ENCODE measurements at places on chromosomes 5 and 9. TPM values are rescaled to one million over a fixed set of nuclear protein-coding genes. Genes with fewer than 3 reads are reported as not detected.
A peak's percentile ranks its signal among the peaks of the same experiment; 100 is the strongest.

- DNase-seq = no peak
Observed at GRCh38 chr9:22354699-22355384, 91.8 kb upstream of the DMRTA1 start.

DNA sequence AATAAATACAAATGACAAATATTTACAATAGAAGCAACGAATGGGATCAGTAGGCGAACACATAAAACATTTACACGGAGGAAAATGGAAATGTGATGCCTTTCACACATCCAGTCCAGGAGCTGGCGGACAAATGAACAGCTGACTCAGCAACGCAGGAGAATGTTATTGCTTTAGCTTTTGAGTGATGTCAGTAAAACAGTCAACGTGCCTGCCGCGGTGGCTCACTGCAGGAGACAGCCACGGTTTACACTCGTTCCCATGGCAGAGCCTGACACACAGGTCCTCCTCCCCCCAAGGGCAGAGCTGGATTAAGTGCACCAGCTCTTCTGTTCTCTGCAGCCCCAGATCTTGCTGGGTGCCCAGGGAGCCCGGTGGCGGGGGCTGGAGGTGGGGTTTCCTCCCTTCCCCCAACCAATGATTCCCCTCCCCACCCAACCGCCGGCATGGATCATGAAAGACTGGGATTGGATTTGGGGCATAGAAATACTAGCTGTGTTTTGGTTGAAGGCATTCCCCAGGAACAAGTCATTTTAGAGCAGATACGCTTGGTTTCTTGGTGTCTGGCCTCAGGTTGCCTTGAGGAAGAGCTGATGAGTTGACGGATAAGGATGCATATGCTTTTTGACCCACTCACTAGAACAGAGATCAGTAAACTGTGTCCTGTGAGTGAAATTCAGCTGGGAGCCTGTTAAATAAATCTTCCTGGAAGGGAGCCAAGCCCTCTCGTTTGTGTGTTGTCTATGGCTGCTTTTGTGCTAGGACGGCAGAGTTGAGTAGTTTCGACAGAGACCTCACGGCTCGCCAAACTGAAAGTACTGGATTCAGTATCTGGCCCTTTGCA lies 12.5 kb downstream of the STC2 start:
- DNase-seq = no peak

GRCh38 chr5:137218471-137218870 lies 280.7 kb downstream of the SPOCK1 start:
- DNase-seq = no peak

GRCh38 chr5:156758011-156758791 lies 91.9 kb upstream of the PPP1R2B start:
- no peak for DNase-seq

DNA sequence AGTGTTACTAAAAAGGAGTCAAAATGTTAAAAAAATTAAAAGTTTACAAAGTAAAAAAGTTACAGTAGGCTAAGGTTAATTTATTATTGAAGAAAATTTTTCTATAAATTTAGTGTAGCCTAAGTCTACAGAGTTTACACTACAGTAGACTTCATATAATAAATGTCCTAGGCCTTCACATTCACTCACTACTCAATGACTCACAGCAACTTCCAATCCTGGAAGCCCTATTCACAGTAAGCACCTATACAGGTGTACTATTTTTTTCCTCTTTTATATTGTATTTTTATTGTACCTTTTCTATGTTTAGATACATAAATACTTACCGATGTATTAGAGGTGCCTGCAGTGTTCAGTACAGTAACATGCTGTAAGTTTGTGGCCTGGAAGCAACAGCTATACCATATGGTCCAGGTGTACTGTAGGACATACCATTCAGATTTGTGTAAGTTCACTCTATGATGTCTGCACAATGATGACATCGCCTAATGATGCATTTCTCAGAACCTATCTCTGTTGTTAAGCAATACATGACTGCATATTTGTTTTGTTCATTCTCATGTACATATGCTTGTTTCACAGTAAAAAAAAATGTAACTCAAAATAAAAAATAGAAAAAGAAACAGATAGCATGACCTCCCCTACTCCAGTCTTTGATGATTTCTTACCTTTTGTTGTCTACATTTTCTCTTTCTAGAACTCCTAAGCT lies 64.7 kb downstream of the NR3C1 start:
- no peak for DNase-seq

DNA sequence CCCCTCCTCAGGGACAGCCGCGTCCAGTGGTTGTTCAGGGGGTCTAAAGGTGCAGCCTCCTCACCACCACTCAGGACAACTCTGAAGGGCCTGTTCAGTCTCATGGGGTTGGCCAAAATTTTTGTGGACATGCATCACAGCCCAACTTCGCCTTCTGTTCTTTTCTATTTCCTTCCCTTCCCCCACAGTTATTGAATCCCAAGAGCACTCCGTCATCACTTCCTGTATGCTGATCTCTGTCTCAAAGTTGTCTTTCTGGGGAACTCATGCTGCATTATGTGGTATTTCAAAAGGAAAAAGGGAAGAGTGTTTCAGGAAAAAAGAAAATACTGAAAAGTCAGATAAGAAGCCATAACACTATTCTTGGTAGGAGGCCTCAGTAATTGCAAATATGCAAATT lies 355.4 kb downstream of the CAAP1 start:
- DNase-seq = no peak

GRCh38 chr5:115289104-115289503 lies 7.3 kb downstream of the CCDC112 start:
- DNase-seq = no peak

- DNase-seq = no peak
Observed at GRCh38 chr5:57346328-57346727, 136.3 kb downstream of the ACTBL2 start.

GRCh38 chr5:138177941-138178515 lies 402 bp downstream of the BRD8 start:
- peak; percentile 30 for DNase-seq

NAIP gene
- 10.7 TPM for total RNA-seq

PTPRD gene
- not detected for total RNA-seq

DNA sequence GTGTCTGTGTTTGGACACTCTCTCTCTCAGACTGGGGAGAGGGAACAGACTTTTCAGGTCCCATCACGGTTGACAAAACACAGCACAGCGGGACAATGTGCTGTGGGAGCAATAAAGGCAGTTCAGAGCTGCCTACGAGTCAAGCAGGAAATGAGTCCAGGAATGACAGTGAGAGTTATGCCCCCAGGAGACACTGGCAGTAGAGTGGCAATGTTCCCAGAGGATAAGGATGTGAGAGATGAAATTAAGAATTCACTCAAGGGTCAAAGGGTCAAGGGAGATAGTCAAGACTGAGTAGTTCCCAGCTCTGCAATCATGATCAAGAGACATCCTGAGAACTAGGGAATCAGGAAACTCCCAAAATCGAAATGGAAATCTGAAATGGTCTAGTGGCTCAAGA lies 156.1 kb downstream of the LURAP1L start:
- no peak for DNase-seq

LECT2 gene
- not detected for total RNA-seq

- no peak for DNase-seq
Observed at GRCh38 chr5:15074651-15075050, 203.1 kb upstream of the ANKH start.

ADAMTS16 gene
- total RNA-seq = not detected

TXNDC8 gene
- total RNA-seq = not detected

DNA sequence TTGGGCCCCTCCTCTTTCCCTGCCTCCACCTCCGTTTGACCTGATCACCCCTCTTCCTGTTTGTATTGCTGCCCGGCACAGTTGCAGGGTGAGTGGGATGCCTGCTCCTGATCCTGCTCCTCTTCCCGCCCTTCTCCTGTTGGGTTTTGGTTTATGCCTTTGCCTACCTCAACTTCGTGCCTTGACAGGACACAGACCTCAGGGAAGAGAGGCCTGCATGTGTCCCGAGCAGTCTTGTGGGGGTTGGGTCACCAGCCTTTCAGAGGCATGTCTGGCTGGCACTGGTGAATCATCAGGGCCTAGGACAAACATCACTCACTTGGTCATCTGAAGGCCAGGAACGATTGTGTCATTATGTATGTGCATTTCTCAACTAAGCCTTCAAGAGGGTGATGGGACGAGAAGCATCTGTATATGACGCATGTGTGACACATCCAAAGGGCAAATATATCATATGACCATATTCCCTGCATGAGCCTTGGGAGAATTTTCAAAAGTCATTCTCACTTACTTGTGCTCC lies 56.9 kb downstream of the NPR3 start:
- no peak for DNase-seq

PCDHB11 gene
- not detected for total RNA-seq

OR1J2 gene
- total RNA-seq = not detected

LRRC26 gene
- total RNA-seq = not detected

DNA sequence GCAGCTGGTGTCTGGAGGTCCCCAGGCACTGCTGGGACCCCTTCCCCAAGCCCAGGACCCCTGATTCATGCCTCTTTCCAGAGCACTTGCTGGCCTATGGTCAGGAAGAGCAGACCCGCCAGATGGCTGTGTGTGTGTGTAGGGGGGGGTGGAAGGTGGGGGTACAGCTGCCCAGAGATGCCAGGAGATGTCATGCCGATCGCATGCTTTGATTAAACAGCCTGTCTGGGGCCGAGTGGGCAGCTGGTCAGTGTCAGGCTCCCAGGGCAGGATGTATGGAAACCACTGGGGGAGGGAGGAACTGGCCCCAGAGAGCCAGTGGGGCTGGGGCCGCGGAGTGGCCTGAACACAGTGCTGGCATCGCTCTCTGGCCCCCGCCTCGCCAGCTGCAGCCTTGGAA lies 23.7 kb downstream of the RXRA start:
- DNase-seq = no peak

SAXO1 gene
- total RNA-seq = not detected

DNA sequence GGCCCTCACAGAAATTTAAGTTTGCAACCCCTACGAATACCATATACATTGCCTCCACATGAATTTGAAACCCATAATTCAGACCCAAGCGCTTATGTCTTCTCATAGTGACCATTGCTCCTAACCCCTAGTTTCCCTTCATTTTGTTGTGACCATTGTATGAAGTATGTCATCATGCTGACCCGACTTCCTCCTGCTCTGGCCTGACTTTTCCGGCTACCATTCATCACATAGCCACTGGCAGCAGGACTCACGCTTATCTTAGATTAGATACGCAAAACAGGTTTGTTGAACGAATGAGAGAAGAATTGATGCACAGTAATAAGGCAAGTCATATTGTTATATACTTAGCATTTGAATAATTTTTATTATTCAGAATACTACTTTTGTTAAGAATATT lies 345.4 kb downstream of the FBXL17 start:
- no peak for DNase-seq

DNA sequence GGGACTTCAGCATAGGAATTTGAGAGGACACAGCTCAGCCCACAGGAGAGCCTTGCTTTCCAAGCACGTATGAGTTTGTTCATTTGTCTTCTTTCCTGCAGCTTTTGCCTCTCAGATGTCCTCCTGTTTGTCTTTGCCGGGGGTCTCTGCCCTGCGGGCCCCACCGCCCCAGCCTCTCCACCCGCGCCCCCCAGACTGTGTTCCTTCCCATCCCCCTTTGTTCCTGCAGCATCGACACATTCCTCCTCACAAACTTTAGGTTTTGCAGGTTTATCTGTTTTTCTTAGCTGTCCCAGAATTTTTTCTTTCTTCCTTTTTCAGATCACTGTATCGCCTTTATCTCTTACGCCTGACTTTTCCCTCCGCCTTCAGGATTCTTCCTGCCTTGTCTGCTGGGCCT lies 18.9 kb downstream of the UBE2QL1 start:
- no peak for DNase-seq

GRCh38 chr9:137172901-137173795 lies 1.3 kb upstream of the TMEM210 start:
- DNase-seq = no peak

DNA sequence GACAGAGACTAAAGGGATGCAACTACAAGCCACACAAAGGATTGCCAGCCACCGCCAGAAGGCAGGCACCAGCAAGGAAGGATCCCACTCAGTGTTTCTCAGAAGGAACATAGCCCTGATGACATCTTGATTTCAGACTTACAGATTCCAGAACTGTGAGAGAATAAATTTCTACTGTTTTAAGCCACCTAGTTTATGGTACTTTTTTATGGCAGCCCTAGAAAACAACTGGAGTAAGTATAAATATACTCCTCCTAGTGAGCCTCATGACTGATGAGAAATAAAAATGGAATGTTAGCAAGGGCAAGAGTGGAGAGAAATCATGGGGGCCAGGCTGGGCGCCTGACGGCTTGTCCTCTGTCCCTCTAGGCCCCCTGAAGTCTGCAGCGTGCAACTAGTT lies 307.3 kb downstream of the PIK3R1 start:
- DNase-seq = no peak
